NCI-H774 (cell line): ENCODE measurements at places on chromosomes 12 and 14.

DNA sequence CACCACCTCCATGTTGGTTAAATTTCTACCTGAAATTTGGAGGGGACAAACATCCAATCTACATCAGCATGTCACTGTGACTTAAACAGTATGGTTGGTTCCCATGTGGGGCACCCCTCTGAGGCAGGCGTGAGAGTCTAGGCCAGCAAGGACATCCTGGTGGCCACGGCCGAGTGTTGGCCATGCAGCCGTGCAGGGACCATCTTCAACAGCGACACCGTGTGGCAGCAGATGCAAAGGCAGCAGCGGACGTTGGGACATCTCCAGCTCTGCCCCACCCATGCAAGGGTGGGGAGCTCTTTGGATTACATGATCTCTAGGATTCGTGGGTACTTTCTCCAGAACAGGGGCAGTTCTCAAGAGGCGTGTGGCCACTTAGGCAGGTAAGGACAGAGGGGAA lies 49.8 kb downstream of the NOC4L start:
- no peak for DNase-seq

- DNase-seq: peak; percentile 88
Measured at GRCh38 chr12:99029511-99030271, 384.6 kb downstream of the APAF1 start.

DNA sequence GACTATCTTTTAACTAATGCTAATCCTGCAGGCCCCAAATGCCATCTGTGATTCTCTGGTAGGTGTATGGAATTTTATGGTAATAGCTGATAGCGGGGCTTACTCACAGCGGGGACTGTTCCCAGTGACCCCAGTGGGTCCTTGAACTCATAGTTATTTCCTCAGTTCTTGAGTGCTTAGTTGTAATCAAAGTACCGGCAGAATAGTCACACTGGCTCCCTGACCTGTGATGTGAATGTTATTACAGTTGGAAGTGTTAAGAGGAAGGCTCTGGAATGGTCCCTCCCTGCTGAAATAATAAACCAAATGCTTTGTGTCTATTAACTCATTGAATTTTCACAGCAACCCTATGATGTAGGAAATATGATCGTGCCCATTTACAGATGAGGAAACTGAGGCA lies 78.3 kb downstream of the NDUFA12 start:
- no peak for DNase-seq

DNA sequence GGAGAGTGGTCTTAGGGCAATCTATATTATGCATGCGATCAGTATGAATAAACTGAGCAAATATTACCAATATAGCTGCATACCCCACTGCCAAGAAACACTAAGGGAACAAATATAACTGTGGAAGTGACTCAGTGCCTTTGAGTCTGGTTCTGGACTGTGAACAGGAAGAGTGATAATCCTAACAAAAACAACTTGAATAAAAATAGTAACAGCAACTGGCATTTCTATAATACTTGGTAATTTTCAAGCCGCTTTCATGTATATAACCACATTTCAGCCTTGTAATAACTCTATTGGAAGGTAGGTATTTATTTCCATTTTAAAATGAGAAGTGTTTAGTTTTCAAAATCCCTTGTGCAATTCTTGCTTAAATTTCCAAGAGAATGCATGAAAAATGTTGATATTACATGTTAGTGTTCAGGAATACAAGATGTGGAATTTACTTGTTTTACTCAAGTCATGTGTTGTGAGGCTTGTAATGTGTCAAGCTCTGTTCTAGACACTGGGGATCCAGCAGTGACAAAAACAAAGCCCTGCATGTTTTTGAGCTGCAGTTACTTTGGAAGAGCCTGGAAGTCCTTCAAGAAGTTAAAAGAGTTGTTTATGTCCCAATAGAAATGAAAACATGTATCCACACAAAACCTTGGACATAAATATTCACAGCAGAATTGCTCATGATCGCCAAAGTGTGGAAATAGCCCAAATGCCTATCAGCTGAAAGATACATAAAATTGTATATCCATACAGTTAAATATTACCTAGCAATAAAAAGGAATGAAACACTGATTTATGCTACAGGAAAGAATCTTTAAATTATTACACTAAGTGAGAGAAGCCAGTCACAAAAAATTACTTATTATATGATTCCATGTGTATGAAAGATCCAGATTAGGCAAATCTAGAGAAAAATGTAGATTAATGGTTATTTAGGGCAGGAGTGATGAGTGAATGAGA lies 338.1 kb upstream of the TMEM132C start:
- no peak for DNase-seq

GRCh38 chr12:50547742-50548141 lies 43.0 kb downstream of the DIP2B start:
- no peak for DNase-seq

DNA sequence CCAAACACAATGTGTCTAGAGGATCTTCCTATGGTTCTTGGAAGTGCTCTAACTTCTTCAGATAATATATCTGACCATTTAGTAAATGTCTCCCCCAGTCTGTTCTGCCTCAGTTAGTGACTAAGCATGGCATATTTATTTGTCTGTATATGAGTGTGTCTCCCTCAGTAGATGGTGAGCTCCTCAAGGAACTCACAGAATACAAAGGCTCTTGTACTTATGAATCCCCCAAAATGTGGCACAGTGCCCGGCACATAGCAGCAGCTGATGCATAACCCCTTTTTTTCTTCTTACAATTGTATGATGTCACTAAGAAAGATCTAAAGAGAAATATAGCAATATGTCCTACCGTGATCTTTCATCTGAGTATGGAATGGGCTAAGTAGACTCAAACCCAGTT lies 264.7 kb upstream of the PRICKLE1 start:
- DNase-seq: no peak
